Activated naive CD4-positive, alpha-beta T cell (primary cell): ENCODE measurements at places on chromosomes 1 and 21.

- no peak for DNase-seq
Observed at GRCh38 chr1:64482720-64483119, 12.8 kb downstream of the CACHD1 start.

DNA sequence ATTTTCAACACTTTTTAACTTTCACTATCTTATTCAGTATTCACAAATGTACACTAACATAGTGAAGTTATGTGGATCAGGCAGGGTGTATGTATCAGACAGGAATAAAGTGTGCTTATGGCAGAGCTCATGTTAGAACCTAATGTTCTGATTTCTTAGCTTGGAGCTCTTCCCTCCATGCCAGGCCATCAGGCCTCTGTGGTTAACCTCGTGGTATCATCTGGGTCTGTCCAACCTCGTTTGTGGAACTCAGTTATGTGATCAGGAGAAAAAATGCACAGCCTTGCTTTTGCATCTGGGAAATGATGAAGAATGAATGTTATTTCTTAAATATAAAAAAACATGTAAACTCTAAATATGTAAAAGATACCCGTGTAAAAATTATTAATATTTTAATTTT, 86.9 kb downstream of the MPZL1 start:
- no peak for DNase-seq

- DNase-seq: no peak
Observed at GRCh38 chr1:64111787-64112186, 91.6 kb upstream of the UBE2U start.

GRCh38 chr1:25799352-25799934, 550 bp upstream of the SELENON start:
- no peak for DNase-seq

GRCh38 chr1:3274972-3275371, 179.5 kb upstream of the ARHGEF16 start:
- no peak for DNase-seq

GRCh38 chr21:17536381-17536780, 23.5 kb downstream of the CXADR start:
- no peak for DNase-seq

- no peak for DNase-seq
Observed at GRCh38 chr1:42176902-42177519, 12.5 kb upstream of the GUCA2A start.

GRCh38 chr1:7293702-7294629, 477.1 kb upstream of the VAMP3 start:
- DNase-seq: no peak

GRCh38 chr1:116506132-116507004, 64.5 kb downstream of the CD58 start:
- DNase-seq: no peak

DNA sequence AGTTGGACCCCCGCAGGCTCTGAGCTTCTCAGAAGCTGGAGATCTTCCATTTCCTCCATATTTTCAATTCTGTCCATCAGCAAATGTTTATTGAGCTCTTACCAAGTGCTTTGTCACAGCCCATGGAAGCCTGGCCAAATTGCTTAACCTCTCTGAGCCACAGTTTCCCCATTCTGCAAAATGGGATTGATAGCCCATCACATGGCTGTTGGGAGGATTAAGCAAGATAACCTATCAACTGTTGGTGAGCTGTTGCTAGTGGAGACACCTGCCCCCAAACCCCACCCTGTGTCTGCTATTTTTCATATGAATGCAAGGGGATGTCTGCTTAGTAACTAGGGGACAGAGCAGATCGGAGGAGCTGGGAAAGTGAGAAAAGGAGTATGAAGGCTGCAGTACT, 38.3 kb downstream of the CD34 start:
- no peak for DNase-seq

DNA sequence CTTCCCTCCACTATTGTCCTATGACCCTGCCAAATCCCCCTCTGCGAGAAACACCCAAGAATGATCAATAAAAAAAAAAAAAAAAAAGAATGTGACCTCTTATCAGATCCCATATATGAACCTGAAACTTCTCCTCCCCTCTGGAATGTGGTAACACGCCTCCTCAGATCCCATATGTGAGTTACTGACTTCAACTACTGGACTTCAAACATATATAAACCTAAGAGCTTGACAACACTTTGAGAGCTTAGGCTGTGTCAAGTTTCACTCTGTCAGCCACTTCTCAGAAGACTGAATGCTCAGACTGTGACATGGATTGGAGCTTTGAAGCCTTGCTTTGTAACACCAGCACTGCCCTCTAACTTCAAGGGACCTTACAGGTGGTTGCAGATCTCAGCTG, 148.4 kb downstream of the COP1 start:
- no peak for DNase-seq

DNA sequence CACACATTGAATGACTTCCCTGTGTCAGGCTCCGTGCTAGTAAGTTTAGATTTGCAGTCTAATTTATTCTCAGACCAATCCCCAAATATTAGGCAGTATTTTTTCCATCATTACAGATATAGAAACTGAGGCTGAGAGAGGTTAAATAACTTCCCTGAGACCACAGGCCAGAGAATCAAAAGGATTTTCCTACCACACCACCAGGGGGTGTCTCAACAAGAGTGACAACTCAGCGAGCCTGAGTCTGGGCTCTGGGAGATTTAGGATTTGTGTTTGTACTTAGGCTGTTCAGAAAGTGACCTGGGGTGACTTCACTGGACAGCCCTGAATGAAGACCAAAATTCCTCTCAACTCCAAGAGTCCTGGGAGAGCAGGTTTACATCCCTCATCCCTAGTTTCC, 13.3 kb upstream of the LCE5A start:
- no peak for DNase-seq

- DNase-seq: no peak
Observed at GRCh38 chr1:8974551-8974950, 28.9 kb downstream of the CA6 start.

GRCh38 chr1:187985145-187985896, 1156.6 kb downstream of the PLA2G4A start:
- DNase-seq: no peak

DNA sequence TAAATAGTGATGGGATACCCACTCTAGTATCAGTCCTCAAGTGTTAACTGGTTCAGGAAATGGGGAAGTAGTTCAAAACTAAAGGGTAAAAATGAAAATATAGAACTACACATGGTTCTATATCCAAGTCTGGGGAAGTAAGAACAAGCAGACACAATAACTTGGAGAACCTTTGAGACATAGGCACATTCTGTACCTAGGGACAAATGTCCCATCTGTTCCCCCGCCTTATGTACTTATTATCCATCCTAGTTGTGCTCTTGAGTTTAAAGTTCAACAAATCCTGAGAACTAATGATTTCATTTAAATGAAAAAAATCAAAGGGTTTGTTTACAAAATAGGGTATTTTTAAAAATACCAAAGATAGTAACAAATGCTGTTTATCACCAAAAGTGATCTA, 32.5 kb downstream of the WNT2B start:
- no peak for DNase-seq

DNA sequence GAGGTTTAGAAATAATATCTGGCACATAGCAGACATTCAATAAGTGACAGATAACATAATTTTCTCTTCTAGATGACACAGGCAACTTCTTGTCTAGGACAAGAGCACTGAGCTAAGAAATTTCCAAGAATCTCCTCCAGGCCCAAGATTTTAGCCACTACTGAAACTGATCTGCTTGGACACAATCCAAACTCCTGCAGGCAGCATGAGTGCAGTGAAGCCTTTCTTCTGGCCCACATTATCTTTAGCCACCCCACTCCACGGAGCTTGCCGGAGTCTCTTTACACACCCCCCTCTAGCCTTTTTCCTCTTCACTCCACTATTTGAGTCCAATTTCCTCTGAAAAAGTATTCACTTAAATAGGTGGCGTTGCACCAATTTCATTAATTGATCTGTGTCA, 142.9 kb upstream of the DUSP10 start:
- no peak for DNase-seq

GRCh38 chr1:28297826-28298225, 31.0 kb upstream of the MED18 start:
- DNase-seq: no peak

GRCh38 chr1:181064011-181064623, 24.4 kb upstream of the IER5 start:
- DNase-seq: no peak
